ENCODE measurements at places on chromosomes 3 and 15.

DNA sequence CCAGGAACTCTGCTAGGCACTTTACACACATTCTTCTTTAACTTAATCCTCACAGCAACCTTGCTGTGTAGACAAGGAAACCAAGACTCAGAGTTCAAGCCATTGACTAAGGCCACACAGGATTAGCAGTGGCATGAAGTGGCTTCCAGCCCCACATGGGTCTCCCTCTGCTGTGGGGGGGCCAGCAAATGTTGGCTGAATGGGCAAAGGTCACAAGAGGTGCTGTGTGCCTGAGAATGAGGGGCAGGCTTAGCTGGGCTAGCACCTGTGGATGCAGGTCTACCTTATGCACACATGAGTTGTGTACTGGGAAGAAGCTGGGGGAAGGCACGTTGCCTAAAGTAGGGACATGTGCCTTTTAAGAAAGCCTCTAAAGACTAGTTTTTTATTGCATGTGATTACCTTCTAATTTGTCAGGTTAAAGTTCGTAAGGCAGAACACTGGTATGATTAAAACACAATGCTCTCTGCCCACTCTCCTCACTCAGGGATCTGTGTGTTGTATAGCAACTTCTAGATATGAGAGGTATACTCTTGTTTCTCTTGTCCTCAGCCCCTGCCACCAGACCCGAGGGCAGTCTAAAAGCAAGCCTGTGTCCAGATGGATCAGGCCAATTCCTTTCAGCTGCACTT, 10.9 kb downstream of the BAHD1 start:
- DNase-seq: no peak

- no peak for DNase-seq
Measured at GRCh38 chr3:189212681-189213080, 40.9 kb downstream of the TPRG1 start.

DNA sequence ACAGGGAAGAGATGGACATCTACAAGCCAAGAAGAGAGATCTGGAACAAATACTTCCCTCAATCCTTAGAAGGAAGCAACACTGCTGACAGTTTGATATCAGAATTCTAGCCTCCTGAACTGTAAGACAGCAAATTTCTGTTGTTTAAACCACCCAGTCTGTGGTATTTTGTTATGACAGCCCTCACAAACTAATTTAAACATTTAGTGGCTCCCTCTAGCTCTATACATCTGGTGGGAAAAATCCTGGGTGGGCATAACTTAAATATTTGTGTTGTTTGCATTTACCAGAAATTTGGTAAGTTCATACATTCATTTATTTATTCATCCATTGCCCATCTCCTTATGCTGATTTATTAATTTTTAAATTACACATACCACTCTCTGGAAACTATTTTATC, 62.5 kb upstream of the GSK3B start:
- DNase-seq: no peak

- no peak for DNase-seq
Measured at GRCh38 chr3:172161133-172161789, 121.9 kb downstream of the FNDC3B start.

DNA sequence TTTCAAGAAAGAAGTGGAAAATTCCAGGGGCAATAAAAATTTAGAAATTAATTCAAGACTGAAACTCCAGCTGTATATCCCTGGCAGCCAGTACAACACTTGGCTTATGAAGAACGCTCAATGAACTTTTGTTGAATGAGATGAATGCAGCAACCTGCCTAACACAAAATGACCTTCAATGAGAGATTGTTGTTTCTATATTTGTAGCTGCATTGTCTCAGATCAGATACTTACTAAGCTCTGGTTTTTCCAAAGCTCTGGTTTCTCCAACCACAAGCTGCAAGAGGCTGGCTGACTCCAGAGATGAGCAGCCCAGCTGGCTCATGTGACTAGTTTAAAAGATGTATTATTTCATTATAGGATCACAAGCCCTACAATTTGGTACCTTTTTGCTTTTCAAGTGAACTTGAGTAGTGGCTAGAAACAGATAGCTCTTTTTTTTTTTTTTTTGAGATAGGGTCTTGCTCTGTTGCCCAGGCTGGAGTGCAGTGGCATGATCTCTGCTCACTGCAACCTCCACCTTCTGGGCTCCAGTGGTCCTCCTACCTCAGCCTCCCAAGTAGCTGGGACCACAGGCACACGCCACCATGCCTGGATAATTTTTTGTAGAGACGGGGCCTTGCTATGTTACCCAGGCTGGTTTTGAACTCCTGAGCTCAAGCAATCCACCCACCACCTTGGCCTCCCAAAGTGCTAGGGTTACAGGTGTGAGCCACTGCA, 57.4 kb downstream of the UMPS start:
- DNase-seq: no peak
